Muscle of leg (tissue), 16 donors: ENCODE measurements at places on chromosomes 16 and 17. TPM values are rescaled to one million over a fixed set of nuclear protein-coding genes. Genes with fewer than 3 reads are reported as not detected.

Gene HLF
- 5.9 TPM for total RNA-seq

- no peaks in the 10 kb centered on the region for H3K4me1 ChIP-seq
- no peak for DNase-seq
These were observed 75.8 kb downstream of the ADAMTS18 start for GRCh38 chr16:77359065-77359502.

GRCh38 chr17:71339206-71339605 lies 781.6 kb upstream of the SOX9 start:
- no peaks in the 10 kb centered on the region for H3K36me3 ChIP-seq
- H3K4me3 ChIP-seq = no peak overlapping the region
- no peaks in the 10 kb centered on the region for H3K27me3 ChIP-seq
- no peaks in the 10 kb centered on the region for H3K4me1 ChIP-seq

- H3K4me3 ChIP-seq = no peak overlapping the region
- no peaks in the 10 kb centered on the region for H3K4me1 ChIP-seq
- no peak overlapping the region for H3K27ac ChIP-seq
- DNase-seq = no peak
These were observed 23.8 kb downstream of the OGFOD1 start for GRCh38 chr16:56475201-56475600.

Gene ULK2
- total RNA-seq = 17.2 TPM

Gene MFAP4
- 157 TPM for total RNA-seq
